ENCODE measurements at places on chromosomes 2 and 18. TPM values are rescaled to one million over a fixed set of nuclear protein-coding genes. Genes with fewer than 3 reads are reported as not detected.

The FRZB gene
- under 0.01 TPM for total RNA-seq

The SCN1A gene
- not detected for total RNA-seq

The DYNAP gene
- total RNA-seq = not detected

The CRYGC gene
- not detected for total RNA-seq

The GKN2 gene
- not detected for total RNA-seq

The UGT1A8 gene
- under 0.01 TPM for total RNA-seq

The FAM228A gene
- total RNA-seq = not detected

The FAM124B gene
- total RNA-seq = 0.21 TPM

The CD226 gene
- total RNA-seq = 1.9 TPM

The PTPRM gene
- 43.1 TPM for total RNA-seq

The OTOS gene
- total RNA-seq = not detected

The SERPINB2 gene
- 219 TPM for total RNA-seq

The NETO1 gene
- total RNA-seq = not detected

The ASB18 gene
- total RNA-seq = not detected

The SULT6B1 gene
- not detected for total RNA-seq

The RIF1 gene
- total RNA-seq = 37.6 TPM

The MEP1B gene
- total RNA-seq = not detected

The IL1F10 gene
- total RNA-seq = not detected

The SNED1 gene
- not detected for total RNA-seq

The RASGRP3 gene
- 2.4 TPM for total RNA-seq

The PAX3 gene
- total RNA-seq = not detected

The SLC9A4 gene
- total RNA-seq = 2.7 TPM

The SERPINB8 gene
- 8.3 TPM for total RNA-seq

The MSTN gene
- not detected for total RNA-seq

The TNFAIP6 gene
- 6.0 TPM for total RNA-seq

The SLC11A1 gene
- 1.4 TPM for total RNA-seq

The TBR1 gene
- total RNA-seq = not detected

The NYAP2 gene
- total RNA-seq = under 0.01 TPM

The IL1RL1 gene
- 11.6 TPM for total RNA-seq

The SCG2 gene
- total RNA-seq = 0.24 TPM

The RIT2 gene
- not detected for total RNA-seq

The ALLC gene
- total RNA-seq = not detected

The EPG5 gene
- 13.6 TPM for total RNA-seq

The CDH19 gene
- total RNA-seq = under 0.01 TPM

The KIF5C gene
- not detected for total RNA-seq

The CEBPZOS gene
- total RNA-seq = 7.2 TPM

The TNFRSF11A gene
- total RNA-seq = 0.21 TPM

The CIDEA gene
- total RNA-seq = 4.3 TPM

The GALNT1 gene
- total RNA-seq = 107 TPM

The C2orf66 gene
- total RNA-seq = 0.43 TPM

The VWC2L gene
- total RNA-seq = not detected

The SFT2D3 gene
- 2.7 TPM for total RNA-seq

Measured in tracheal epithelial cell (primary cell).